ENCODE measurements at places on chromosomes 12 and 14.

- DNase-seq = no peak
These were observed 72.3 kb downstream of the TESC start for GRCh38 chr12:117026921-117027250.

DNA sequence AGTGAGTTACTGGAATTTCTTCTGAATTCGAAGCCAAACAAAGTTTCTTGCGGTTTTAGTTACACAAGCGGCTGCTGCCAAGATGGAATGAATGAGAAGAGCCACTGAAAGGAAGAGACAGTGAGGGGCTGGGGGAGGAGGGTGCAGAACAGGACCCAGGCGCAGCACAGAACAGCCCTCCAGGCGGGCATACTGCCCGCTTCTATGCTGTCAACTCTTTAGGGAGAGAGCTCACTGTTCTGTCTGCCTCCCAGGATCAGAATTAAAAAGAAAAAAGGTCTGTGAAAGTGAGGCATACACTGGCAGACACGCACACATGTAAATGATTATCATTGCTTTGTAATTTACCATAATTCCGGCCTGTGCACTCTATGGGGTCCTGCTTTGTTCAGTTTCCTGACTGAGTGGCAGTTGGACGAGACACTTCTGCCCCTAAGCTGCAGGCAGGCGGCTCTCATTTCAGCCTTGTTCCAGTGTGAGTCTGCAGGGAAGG, 231.6 kb downstream of the CACNA1C start:
- DNase-seq = no peak

- no peak for DNase-seq
These were observed 38.2 kb downstream of the EVL start for GRCh38 chr14:100103250-100104005.

DNA sequence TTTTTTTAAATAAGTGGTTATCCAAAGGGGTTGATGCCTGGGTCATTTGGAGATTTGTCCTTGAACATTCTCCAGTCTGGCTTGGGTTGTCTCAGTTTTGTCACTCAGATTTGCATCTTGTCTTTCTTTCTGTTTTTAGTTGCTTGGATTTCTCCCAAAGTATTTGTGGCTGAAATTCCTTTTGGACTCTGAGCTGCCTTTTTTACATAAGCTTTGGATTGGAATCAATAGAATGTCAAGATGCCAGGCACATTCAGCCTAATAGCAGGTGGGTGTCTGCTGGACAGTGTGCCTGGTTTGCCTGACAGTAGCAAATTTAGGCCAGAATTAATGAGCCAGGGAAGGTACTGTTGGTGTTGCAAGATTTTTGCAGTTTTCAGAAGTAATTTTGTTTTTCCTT, 50.0 kb downstream of the FLRT2 start:
- no peak for DNase-seq

DNA sequence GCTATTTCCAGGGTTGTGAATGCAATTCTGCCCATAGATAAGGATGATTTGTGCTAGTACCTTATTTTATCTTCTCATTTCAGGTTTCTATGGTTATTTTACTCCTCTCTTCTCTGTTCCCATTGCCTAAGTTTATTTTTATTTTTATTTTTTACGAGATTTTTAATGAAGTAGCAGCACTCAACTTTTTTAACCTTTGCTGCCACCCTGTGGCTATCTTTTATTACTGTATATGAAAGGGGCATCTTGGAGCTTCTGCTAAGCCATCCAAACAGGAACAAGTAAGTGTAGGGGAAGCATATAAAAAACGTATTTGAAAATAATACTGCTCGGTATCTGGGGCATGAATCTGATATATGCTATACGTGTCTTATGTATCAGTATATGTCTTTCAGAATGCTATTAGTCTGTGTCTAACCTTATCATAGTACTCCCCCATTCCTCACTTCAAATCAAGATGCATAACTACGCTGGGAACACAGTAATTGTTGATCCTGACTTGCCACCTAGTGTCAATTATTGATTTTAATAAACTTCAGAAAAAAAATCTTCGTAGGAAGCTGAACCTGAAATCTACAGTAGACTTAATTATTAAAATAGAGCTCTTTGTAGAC, 60.3 kb downstream of the KLRG1 start:
- no peak for DNase-seq

GRCh38 chr12:124481772-124482566, 85.4 kb downstream of the NCOR2 start:
- DNase-seq = no peak

DNA sequence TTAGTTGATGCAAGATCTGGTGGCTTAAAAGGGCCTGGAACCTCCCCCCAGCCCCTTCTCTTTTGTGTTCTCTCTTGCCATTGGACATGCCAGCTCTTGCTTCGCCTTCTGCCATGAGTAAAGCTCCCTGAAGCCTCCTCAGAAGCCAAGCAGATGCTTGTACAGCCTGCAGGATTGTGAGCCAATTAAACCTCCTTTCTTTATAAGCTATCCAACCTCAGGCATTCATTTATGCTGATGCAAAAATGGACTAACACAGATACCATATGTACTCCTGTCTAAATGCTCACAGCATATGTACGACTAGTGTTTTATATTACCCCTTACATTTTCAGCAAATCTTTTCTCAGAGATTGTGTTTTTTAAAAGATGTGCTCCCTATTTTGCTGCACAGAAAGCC, 26.7 kb downstream of the CLEC1A start:
- DNase-seq = no peak

GRCh38 chr14:91290986-91291385, 46.5 kb upstream of the GPR68 start:
- no peak for DNase-seq
